ENCODE measurements at places on chromosomes 4 and X.

DNA sequence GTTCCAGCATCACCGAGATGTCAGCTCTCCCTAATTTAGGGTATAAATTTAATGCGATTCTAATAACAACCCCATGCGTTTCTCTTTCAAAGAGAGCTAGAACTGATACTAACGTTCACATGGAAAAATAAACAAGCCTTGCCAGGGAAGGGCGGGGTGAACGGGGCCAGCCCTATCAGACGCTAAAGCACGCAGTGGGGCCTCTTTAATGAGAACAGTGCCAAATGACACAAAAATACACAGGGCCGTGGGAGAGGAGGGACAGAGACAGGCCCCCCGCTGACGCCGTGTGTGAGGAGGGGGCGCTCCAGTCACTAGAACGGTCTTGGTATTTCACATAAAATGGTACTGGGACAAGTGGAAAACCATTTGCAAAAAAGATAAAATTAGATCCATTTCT lies 21.3 kb upstream of the ADRA2C start:
- no peak for DNase-seq

GRCh38 chr4:107492566-107492965 lies 227.5 kb downstream of the PAPSS1 start:
- no peak for DNase-seq

DNA sequence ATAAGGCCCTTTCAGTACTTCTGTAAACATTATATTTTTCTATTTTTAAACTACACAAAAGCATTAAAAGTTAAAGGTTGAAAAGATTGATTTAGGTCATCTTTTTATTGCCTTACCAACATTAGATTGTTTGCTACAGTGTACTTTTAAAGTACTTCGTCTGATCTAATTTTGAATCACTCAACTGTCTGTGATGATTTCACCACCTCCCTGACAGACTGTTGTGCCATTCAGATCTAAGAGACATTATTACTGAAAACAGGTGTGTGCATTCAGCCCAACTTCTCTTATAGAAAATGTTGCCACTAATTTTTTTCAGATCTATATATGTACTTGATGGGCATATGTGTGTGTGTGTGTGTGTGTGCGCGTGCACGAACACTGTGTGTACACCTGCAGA lies 39.3 kb downstream of the GASK1B start:
- DNase-seq = no peak

DNA sequence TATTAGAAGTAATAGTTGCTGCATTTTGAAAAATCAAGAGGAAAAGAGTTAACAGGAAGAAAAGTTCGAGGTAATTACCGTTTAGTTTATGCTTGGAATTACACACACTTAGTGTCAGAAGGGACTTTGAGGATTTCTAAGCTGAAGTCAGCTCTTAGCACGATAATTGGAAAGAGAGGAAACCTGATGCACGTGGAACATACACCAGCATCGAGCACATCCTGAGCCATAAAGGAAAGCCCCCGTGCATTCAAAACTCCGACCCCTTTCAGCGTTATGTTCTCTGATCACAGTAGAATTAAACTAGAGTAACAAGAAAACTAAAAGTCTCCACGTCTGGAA lies 400 bp upstream of the PAQR3 start:
- no peak for DNase-seq

GRCh38 chr4:74431113-74431826 lies 13.7 kb upstream of the AREG start:
- DNase-seq = no peak
